ENCODE measurements at places on chromosomes 6 and 20.

DNA sequence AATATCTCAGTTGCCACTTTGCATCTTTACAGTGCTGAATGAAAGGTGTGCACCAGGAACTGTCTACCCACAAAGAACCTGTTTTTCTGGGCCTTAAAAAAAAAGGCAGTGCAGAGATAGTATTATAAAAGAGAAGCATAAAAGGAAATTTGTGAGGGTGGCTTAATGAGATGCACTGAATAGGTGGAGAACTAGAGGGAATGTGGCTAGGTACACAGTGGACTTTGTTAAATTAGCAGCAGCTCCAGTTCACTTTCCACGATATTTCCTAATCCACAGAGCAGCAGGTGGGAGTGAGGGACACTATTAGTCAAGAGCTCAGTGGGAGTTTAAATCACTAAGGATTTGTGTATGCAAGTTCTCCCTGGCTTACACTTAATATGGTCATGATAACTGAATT is 38.8 kb downstream of the MAP7 start:
- no peaks in the 10 kb centered on the region for H3K36me3 ChIP-seq
- no peak for DNase-seq
- no peak overlapping the region for H3K27ac ChIP-seq

- H3K4me1 ChIP-seq = peaks cover 4% of the 10 kb centered on the region
- H3K27ac ChIP-seq = no peak overlapping the region
- no peaks in the 10 kb centered on the region for H3K36me3 ChIP-seq
Measured at GRCh38 chr20:63361519-63362435, 628 bp upstream of the CHRNA4 start.

GRCh38 chr6:130677312-130677711 is 149.9 kb upstream of the SMLR1 start:
- peaks cover 2% of the 10 kb centered on the region for H3K4me1 ChIP-seq
- no peak for DNase-seq
- no peak overlapping the region for H3K4me3 ChIP-seq
- H3K27me3 ChIP-seq = no peaks in the 10 kb centered on the region
- H3K27ac ChIP-seq = no peak overlapping the region

GRCh38 chr20:17150858-17151257 is 76.0 kb upstream of the PCSK2 start:
- H3K4me3 ChIP-seq = no peak overlapping the region
- no peak overlapping the region for H3K27ac ChIP-seq
- no peak for DNase-seq
- H3K36me3 ChIP-seq = no peaks in the 10 kb centered on the region

DNA sequence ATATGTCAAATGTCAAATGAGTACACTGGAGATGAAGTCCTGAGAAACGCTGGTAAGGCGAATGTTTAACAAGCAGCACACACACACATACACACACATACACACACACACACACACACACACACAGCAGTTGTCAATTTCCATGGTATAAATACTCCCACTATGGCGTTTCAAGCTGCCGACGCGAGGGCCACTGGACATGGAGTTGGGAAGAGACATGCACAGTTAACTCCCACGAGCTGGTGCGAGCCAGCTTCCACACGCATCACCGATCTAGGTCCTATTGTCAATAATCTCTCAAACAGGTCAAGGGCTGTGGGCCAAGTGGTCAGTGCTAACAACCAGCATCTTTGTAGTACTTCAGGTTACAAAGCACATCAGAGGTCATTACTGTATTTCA is 58.9 kb downstream of the TRERF1 start:
- H3K27me3 ChIP-seq = no peaks in the 10 kb centered on the region
- no peak overlapping the region for H3K4me3 ChIP-seq

DNA sequence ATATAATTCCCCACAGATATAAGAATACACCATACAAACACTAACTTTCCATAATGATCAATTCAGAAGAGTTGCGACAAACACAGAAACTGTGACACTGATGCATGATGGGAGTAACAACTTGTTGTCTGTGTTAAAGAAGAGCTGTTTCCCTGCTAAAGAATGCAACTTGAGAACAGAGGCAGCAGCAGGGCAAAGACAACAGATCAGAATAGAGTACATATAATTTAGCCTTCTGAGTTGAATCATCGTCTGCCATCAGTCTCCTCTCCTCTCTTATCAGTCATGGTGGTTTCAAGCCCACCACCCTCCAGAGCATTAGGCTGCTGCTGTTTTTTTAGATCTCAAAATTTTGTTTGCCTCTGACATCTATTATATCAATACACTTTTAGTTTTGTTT is 280.4 kb downstream of the UBE3D start:
- no peaks in the 10 kb centered on the region for H3K36me3 ChIP-seq
- DNase-seq = no peak
- no peak overlapping the region for H3K27ac ChIP-seq
- no peak overlapping the region for H3K4me3 ChIP-seq

Measured in naive thymus-derived CD8-positive, alpha-beta T cell (primary cell).